Stimulated activated CD4-positive, alpha-beta T cell treated with anti-CD3 and anti-CD28 coated beads, Interleukin-4, amount 100 ng/mL, for 1 hour (primary cell): ENCODE measurements at places on chromosomes 11 and 22.

DNA sequence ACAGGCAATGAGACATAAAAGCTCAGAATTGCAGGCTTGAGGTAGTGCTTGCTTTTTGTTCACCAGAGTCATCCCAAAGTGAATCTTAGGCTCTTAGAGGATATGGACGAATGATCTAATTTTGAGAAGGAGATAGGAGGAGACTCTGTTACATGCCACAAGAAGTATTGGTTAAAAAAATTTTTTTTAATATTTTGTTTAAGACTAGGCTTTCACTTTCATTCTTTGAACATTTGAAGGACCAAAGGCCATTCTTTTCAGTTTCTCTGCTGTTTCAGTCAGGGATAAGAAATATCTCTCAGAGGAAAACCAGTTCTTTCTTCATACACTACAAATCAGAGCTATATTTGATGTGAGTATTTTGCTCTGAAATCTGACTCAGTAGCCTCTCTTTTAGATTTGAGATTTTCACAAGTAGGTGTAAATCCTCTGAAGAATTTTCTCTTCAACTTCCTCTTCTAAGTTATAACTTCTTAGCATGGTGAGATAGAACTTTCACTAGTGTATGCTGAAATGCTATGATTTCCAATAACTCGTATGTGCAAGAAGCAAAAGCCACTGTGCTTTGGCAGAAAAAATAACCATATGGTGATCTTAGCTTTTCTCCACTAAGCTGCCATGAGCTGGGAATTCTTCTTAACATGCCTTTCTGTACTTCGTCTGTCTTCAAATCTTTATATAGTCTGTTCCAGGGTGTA lies 24.1 kb upstream of the FAM181B start:
- no peak for DNase-seq

DNA sequence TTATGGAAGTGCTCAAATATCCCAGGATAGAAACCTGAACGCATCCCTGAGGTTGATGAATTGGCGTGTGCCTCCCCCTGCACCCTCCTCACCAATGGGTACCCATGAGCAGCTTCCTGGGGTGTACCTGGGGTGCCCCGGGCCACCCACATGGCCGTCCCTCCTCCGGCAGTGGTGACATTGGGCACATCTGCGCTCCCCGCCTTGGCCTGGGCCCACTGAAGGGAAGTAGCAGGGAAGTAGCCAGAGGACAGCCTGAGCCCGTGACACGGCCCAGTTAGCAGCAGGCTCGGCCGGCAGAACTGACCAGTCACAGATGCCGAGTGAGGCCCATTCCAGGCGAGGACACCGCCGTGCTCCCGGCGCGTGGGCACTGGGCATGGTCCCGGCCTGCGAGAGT lies 16.7 kb downstream of the MRPL23 start:
- DNase-seq, result no peak

DNA sequence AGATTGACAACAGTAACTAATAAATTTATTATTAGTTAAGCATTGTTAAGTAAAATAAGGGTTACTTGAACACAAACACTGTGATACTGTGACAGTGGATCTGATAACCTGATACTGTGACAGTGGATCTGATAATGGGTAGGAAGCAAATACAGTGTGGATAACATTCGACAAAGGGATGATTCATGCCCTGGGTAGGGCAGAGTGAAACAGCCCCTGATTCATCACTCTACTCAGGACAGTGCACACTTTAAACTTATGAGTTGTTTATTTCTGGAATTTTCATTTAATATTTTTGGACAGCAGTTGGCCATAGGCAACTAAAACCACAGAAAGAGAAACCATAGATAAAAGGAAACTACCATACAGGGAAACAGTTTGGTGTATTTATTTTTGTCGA lies 60.8 kb upstream of the CTSC start:
- DNase-seq, result no peak

GRCh38 chr11:111531136-111531535 lies 9.4 kb upstream of the LAYN start:
- DNase-seq, result no peak

GRCh38 chr11:55714982-55715888 lies 53.2 kb downstream of the OR4C6 start:
- no peak for DNase-seq

- no peak for DNase-seq
Measured at GRCh38 chr11:101288392-101288791, 158.8 kb upstream of the PGR start.

- no peak for DNase-seq
Measured at GRCh38 chr11:17807034-17807433, 72.5 kb downstream of the KCNC1 start.

DNA sequence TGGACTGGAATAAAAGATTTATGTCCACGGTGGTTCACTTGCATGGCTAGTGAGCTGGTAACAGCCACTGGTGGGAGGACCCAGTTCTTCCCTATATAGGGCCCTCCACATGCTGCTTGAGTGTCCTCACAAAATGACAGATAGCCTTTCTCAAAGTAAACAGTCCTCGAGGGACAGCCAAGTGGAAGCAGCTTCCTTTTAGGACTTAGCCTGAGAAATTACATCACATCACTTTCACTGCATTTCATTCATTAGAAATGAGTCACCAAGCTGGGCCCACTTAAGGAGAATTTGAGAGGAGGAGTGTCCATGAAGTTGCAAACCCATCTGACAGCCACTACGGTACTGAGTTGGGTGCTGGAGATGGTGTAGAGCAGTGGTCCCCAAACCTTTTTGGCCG lies 7.0 kb downstream of the ISX start:
- no peak for DNase-seq

DNA sequence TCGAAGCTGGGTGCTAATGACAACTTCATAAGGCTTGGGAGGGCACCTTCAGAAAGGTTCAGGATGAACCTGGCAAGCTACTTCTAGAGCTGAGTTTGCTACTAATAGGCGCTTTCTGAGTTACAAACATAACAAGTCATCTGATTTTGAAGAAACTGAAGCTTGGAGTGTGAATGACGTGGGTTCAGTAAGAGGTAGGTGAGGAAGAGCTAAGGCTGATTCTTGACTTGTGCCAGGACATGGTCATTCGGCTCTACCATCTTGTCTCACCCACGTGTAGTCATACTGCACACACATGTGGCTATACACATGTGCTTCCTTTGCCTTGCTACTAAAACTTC lies 56.4 kb downstream of the SWAP70 start:
- DNase-seq, result no peak

- DNase-seq, result no peak
Measured at GRCh38 chr11:36380296-36381014, 84.4 kb downstream of the PRR5L start.

GRCh38 chr11:78783301-78783700 lies 208.6 kb upstream of the NARS2 start:
- no peak for DNase-seq

GRCh38 chr11:126725043-126725442 lies 275.5 kb downstream of the KIRREL3 start:
- DNase-seq, result no peak

GRCh38 chr11:79285756-79286155 lies 155.1 kb downstream of the TENM4 start:
- no peak for DNase-seq

DNA sequence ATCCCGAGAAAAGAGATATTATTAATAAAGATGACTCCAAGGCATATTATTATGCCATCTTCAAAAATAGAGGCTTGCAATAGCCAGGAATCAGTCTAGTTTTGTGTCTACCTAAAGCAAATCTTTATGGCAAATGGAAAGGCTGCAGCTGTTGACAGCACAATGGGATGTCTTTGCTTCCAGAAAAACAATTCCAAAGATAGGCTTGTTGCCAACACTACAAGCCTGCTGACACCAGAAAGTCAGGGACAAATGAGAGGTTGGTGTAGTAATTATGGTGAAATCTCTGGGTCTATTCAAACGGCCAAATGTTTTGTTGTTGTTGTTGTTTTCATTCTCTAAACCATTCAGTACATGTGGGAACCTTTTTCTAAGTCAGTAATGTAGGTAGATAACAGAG lies 101.8 kb downstream of the LUZP2 start:
- DNase-seq, result no peak

GRCh38 chr11:66843776-66844495 lies 695 bp downstream of the RCE1 start:
- DNase-seq, result no peak

DNA sequence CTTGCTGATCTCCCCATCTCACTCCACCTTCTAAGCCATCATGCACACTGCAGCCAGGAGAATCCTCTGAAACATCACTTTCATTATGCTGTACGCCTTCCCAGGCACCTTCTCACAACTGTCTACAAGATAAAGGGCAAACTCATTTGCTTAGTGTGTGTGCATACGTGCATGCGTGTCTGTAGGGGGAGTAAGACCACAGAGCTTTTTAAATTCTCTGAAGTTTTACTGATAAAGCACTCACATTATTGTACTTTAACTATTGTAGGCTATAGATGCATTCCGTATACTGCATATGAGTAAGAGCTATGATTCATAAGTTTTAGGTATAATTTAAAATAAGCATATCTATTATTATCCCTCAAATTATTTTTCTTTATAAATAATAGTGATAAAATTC lies 15.3 kb upstream of the ANKK1 start:
- DNase-seq, result no peak

- DNase-seq, result no peak
Measured at GRCh38 chr11:2816941-2817421, 68.6 kb downstream of the CDKN1C start.

GRCh38 chr11:70364745-70365543 lies 33.4 kb upstream of the CTTN start:
- DNase-seq, result peak; percentile 51

GRCh38 chr22:46934746-46935491 lies 172.5 kb downstream of the TBC1D22A start:
- no peak for DNase-seq

DNA sequence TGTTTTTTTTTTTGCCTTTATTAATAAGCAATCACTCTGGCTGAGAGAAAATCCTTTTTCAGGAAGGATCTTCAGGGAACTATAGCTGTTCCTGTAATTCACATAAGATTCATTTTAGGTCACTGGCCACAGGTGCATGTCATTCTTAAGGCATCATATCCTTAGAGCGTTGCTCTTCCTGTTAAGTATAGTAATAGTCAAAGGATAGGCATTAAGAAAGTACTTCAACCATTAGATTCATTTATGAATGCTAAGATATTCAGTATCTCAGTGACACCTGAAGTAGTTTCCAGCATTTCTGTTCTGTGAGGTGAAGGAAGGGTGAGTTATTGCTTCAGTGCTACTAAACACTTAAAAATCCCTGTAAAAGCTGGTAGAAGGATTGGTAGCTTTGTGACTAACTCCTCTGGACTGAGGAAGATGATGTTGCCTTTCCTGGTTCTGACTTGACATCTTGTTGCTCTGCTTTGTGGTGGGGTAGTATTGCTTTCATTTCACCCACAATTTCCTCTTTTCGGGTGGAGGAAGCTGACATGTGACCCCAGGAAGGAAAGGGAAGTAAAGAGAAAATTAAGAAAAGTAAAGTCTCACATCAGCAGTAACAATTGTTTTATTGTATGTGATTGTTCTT lies 34.7 kb downstream of the RNF169 start:
- no peak for DNase-seq

DNA sequence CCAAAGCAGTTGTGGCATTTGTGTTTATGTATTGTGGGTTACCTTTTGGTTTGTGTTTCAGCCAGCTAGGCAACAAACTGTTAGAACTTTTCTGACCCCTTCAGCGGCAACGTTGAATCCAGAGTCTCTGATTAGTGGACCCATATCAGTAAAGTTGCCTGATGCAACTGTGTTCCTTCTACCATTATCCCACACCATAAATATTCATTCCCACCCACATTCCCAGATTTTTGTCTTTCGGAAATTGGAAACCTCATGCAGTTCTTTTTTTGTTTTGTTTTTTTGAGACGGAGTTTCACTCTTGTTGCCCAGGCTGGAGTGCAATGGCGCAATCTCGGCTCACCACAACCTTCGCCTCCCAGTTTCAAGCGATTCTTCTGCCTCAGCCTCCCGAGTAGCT lies 30.7 kb upstream of the RBX1 start:
- no peak for DNase-seq

DNA sequence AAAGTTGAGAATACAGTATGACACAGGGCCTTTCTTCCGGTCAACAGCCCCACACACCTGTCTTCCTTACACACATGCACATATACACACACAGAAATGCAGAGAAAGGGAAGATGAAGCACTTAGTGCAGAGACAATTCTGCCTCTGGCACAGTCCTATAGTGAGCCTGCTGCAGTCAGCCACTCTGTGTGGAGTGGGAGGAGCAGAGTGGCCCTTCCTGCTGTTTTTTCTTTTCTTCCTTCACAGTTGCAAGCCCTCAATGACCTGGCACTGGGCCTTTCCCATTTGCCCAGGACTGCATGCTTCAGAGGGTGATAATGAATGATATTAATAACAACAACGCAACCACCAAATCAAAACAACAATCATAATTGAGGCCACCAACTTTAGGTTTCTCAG lies 527.0 kb upstream of the B3GAT1 start:
- DNase-seq, result no peak

DNA sequence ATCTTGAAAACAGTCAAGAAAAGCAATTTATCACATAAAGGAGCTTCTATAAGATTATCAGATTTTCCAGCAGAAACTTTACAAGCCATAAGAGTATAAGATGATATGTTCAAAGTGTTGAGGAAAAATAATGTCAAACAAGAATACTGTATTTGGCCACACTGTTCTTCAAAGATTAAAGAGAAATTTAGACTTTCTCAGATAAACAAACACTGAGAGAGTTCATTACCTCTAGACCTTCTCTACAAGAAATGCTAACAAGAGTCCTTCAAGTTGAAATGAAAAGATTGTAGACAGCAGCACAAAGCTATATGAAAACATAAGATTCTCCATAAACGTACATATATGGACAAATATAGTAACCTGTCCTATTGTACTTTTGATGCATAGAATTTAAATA lies 8.0 kb upstream of the MTMR2 start:
- DNase-seq, result no peak

GRCh38 chr22:35051013-35051535 lies 14.9 kb upstream of the ISX start:
- DNase-seq, result no peak

DNA sequence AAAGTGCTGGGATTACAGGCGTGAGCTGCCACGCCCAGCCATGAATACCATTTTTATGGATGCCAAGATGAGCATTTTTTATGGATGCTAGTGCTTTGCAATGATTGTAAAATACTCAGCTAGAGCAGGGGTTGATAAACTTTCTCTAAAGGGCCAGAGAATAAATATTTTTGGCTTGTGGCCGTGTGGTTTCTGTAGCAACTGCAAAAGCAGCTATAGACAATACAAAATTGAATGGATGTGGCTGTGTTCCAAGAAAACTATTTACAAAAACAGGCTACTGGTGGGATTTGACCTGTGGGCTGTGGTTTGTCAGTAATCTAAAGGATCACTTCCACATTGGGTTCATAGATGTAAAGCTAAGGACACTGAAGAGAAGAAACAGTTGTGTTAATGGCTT lies 56.0 kb downstream of the COMMD9 start:
- no peak for DNase-seq

- no peak for DNase-seq
Measured at GRCh38 chr22:50118557-50119168, 28.9 kb downstream of the MOV10L1 start.

GRCh38 chr11:2911088-2911784 lies 18.0 kb downstream of the PHLDA2 start:
- no peak for DNase-seq

DNA sequence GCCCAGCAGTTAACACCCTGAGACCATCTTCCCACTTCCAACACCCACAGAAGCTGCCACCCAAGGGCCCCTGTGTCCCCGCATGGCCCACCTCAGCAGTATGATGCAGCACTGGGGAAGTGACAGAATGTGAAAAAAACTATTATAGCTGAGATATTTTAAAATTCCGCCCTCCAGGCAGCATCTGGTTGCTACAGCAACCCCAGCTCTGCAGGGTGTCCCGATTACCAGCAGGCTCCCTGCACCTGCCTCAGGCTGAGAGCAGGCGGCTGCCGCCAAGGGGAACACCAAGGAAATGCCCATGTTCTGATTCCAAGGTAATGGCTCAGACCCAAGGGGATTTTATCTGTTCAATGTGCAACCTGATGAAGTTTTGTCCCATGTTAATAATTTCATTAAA lies 10.5 kb upstream of the TMEM121B start:
- DNase-seq, result no peak
